ENCODE measurements at places on chromosomes 3 and 15.

DNA sequence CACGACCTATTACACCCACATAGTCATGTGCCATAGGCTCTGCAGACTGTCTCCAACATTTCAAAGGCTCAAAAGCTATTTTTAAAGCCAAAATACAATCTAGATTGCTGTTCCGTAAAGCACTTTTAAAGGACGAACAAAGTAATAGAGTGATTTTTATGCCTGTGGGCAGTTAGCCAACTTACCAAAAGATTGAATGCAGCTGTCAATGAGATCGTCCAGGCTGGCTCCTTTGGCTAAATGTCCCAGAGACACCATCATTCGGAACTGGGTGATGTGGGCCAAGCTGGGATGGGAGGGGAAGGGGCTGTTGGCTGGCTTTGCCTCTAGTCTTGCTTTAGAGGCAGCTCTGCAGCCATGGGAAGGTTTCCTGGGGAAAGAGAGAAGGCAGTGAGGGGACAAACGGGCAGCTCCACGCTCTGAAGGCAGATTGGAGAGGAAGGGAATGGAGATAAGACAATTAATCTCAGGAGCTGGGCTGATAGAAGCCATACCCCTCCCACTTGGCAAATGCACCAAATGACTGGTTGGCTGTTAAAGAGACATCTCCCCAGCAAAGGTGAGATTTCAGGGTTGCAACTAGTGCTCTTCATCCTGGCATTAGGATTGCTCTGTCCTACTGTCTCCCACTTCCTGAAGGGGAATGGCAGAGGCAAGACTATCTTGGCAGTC is 4.8 kb downstream of the RASGRP1 start:
- no peak for DNase-seq

DNA sequence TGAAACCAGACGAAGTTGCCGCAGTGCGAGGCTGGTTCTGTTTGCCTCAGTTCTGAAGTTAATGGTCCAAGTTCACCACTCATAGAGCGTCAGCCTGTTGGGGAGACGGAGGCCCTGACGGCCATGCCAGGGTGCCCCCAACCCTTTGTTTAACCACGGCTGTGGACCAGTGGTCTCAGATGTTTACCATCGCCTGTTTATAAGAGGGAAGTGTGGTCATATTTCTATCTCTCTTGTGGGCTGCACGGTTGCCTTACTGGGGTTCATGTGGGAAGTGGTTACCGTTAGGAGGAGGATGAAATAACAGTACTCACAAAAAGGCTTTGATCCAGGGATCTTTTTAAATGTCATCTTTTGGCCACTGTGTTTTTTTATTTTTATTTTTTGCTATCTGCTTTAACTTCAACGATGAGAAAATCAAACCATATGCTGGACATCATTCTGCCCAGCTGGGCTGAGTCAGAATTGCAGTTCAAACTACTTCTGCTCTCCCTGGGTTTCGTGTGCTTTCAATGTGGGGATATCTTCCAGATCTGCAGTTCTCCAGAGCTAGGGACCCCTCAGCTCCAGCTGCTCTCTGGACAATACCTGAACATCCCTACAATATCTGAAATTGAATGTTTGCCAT is 17.8 kb downstream of the SMAD3 start:
- no peak for DNase-seq

- DNase-seq = no peak
Observed at GRCh38 chr15:56042982-56043980, 49.9 kb upstream of the NEDD4 start.

- no peak for DNase-seq
Observed at GRCh38 chr15:73127302-73127936, 75.2 kb downstream of the NEO1 start.

DNA sequence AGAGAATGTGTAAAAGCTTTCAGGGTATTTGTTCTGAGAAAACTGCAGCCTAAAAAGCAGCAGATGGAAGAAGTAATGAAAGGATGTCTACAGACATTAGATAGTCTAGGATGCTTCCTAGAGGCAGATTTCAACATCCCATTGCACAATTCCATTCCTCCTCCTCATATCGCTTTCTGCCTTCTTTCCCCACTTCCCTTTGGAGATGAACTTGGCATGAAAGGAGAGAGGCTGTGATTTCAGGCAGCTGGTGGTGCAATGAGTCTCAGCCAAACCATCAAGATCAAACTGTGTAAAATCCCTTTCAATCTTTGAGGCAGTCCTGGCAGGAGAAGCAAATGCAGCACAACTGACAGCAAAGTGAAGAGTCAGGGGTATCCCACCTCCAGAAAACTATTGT is 438.7 kb upstream of the KCNMB2 start:
- DNase-seq = no peak

DNA sequence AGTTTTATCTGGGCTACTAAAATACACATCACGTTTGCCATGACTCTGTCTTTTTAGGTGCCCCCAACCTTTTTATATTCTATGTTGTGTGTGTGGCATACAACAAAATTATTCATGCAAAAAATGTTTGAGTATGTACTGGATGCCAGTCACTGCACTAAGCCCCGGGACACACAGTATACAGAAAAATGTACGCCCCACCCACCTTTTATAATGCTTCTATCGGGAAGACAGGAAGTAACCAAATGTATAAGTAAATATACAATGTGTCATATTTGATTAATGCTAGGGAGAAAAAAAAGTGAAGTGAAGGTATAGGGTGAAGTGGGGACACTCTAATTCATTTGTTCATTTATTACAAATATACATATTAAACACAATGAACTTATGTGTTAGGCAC is 503.4 kb upstream of the MDFIC2 start:
- no peak for DNase-seq

DNA sequence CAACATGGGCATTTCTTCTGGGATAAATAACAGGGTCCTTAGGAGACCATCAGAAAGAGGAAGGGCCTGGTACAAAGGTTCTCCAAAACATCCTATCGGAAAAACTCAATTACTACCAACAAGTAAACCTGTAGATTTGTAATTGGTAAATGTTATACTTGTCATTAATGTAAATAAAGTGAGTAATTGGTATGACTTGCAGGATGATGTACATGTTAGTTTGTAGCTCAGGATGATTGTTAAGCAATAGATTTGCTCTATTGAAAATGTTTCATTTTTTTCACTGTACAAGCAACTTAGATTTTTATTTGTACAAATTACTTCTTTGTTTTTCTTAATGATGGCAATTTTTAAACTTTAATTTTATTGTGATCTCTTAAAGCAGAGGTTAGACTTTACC is 3.8 kb upstream of the SCG5 start:
- DNase-seq = no peak

DNA sequence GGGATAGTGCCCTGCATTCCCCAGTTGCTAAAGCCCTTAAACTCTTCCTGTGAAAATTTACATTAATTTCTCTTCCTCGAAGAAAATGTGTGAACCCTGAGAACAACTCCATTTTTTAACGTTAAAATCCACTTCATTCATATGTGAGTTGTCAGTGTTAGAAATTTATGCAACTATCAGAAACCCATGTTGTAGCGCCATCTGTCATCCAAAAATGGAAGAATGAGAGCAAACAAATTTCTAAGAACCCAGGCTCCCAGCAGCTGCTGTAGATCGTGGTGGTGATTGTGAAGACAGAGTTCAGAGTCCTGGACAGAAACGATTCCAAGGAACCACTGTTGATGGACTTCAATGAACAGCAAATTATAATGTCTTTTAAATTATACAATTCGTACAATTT is 179.7 kb upstream of the NDN start:
- DNase-seq = no peak

DNA sequence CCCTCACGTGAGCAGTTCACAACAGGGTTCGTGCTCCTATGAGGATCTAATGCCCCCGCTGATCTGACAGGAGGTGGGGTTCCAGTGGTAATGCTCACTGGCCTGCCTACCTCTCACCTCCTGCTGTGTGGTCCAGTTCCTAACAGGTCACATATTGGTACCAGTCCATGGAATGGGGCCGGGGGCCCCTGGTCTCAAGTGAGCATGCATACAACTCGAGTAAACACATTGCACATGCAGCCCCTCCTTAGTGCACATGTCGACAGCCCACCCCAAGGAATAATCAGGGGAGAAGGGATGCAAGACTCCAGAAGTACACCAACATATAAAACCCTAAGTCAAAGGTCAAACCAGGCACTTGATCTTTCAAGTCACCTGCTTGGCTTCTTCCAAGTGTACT is 127.0 kb downstream of the TP63 start:
- no peak for DNase-seq

DNA sequence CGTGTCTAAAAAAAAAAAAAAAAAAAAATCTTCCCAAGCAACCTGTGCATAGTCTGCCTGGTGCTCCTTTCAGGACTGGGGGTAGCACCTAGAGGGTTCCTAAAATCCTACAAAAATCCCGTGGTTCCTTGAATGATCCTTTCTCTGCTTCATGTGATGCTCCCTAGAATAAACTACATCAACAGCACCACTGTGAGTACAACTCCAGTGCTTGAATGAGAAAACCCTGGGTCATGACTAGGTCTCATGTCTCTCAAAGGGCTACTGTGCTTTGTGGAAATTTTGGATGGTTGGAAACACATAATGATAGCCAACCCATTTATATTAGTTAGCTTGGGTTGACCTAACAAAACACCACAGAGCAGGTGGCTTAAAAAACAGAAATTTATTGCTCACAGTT is 243.5 kb downstream of the OPA1 start:
- DNase-seq = no peak

DNA sequence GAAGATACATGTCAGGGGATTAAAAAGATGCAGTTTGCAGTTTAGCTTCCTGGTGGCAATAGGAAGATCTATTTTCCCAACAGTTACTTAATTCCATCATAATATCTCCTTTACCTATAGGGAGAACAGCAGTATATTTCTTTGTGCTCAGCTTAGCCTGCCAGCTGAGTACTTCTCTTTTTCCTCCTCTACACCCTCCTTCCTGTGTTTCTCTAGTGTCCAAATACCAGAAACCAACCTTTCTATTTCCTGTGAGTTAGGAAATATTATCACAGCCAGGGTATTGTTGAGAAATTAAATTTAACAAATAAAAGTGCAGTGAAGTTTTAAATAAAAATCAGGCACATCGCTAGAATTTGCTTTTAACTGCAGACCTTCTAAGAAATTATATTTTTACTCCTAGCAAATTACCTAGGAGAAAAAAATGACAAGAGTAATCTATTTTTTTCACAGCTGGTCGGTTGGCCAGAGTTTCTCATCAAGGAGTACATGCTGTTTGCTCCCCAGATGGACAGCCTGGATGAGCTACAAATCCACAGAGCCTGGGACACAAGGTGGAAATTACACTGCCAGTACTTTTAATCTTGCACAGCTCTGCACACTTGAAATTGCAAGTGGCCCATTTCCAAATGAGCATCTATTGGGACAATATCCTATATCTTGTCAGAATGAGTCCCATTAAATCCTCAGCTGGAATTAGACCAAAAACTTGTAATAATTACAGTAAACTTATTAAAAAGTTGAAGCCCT is 185.2 kb upstream of the CFAP20DC start:
- DNase-seq = no peak

DNA sequence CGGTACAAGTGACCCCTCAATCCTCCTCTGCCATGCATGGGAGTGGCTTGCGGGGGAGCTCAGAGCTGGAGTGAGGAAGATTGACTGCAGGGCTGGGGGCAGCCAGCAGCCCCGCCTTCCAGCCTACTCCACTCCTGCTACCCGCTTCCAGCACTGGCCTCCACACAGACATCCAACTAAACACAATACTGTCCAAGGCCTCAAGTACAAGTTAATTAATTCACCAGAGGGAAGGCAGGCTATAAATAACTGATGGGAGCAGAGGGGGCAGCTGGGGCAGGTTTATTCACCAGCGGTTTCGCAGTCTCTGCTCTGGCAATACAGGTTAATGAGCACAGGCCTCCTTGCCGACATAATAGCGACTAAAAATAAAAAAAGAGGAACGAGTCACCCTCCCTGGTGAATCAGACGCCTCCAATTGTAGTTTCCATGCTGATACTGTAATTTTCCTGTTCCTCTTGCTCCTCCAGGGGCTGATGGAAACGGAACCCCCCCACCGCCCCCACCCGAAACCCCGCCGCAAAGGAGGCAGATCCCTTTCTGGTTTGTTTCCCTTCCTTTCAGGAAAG is 166.4 kb upstream of the TLE3 start:
- DNase-seq = no peak

DNA sequence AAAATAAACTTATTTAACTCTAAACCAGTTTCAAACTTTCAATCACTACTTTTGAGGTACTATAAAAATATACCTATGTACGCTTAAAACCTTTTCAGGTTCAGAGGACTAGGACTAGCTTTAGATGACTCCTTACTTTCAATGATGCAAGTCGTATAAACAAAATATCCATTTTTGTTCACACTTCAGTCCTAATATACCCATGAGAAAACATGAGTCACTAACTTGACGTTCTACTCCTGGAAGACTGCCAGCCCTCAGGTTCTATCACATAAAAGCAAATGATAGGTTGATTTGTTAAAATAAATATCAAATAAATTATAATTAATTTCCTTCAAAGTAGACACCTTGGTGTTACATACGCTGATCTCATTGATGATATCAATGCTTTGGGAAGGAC is 10.6 kb upstream of the P3H2 start:
- no peak for DNase-seq

GRCh38 chr3:55322638-55323037 is 164.5 kb downstream of the WNT5A start:
- no peak for DNase-seq

- no peak for DNase-seq
Observed at GRCh38 chr3:46831316-46831715, 31.9 kb downstream of the MYL3 start.

DNA sequence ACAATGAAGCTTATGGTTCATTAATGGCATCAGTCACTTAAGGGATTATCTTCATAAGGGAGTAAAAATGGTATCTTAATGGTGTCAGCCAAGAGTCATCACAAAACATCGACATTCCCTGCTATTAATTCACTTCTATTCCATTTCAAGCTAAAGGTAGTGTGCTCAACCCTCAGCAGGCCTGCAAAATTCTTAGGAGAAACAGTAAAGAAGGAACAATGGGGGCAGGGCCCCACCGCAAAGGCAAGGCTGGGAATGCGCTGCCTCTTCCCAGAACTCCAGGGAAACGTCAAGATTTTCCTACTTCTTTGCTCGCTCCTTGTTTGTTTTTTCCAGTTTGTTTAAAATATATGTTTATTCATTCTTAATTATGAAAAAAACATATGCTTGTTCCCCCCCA is 187.3 kb upstream of the TSC22D2 start:
- DNase-seq = no peak

- DNase-seq = no peak
Observed at GRCh38 chr3:119681279-119681678, 4.1 kb upstream of the COX17 start.

- no peak for DNase-seq
Observed at GRCh38 chr3:77693147-77693546, 653.2 kb downstream of the ROBO2 start.

DNA sequence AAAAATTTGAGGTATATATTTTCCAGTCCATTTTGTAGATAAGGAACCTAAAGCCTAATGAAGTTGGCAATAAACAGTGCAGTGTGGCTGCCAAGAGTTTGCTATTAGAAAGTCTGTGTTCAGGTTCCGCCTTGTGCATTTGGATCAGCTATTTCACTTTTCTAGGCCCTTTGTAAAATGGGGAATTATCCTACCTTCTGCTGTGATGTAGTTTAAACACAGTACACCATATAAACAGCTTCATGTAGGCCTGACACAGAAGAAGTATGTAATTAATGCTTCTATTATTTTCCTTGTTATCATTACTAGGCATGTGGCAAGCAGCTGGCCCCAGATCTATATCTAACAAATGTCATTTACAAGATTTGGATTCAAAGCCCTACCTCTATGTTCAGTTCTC is 456.3 kb downstream of the GABRG3 start:
- DNase-seq = no peak
